ENCODE measurements at places on chromosomes 6 and 20.

DNA sequence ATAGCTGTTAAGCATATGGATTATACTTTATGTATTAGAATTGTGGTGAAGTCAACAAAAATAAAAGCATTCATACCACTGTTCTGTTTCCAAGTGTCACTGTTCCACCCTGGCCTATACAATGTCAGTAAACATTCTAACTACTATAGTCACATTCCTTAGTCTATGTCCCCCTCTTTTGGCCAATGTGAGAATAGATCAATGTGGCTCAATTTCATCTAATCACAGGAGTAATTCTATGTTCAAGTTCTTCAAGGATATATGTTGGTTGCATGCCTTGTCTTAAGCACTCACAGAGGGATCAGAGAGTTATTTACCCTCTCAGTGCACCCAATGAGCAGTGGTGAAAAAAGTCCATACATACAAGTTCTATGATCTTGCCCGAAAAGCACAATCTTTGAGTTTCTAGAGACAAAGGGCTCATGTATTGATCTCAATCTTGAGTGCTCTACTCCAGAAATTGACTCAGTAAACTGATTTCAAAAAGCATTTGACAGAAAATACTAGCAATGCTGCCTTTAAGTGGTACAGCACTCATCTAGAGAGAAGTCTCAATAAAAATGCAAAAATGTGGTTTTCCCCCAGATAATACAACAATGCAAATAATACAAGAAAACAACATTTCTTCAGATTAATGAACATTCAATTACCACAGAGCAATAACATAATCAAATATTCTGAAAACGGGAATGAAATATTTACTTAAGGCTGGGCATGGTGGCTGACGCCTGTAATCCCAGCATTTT, 16.5 kb downstream of the SMLR1 start:
- DNase-seq = peak; percentile 66

DNA sequence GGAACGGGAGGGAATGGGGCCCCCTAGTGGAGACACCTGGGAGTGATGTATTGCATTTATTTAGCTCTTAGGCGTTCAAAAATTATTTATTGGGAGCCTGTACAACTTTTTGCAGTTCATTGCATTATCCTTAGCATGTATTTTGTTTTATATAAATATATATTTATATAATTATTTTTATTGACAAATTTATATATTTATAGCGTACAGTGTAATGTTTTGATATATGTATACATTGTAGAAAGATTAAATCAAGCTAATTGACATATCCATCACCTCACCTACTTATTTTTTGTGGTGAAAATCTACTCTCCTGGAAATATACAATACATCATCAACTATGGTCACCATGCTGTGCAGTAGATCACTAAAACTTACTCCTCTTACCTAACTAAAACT, 975 bp downstream of the SIRT5 start:
- DNase-seq = no peak

- no peak for DNase-seq
These were observed 260.7 kb upstream of the PLCB4 start for GRCh38 chr20:8808202-8808535.

- no peak for DNase-seq
These were observed 3.1 kb downstream of the BMP6 start for GRCh38 chr6:7728855-7729590.

GRCh38 chr6:145898376-145898775, 65.8 kb downstream of the SHPRH start:
- no peak for DNase-seq

Measured in NAMALWA (cell line).